Posterior cingulate gyrus (tissue), 11 donors: ENCODE measurements at places on chromosomes 13 and 19.

DNA sequence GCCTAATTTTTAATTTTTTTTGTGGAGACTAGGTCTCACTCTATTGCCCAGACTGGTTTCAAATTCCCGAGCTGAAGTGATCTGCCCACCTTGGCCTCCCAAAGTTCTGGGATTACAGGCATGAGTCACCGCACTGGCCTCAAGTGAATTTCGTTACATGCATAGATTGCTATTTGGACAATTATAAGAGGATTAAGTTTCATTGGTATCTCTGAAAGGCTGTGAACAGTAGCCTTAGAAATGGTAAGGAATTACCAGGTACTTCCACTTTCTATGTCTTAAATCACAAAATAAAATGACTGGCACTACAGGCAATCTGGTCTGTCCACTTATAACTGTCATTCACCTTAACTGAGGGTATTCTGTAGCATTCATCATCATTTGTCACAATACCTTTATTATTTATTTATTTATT, 2.9 kb upstream of the CCDC9 start:
- no peak for DNase-seq

- no peak for DNase-seq
Observed at GRCh38 chr13:40231751-40232150, 434.7 kb downstream of the FOXO1 start.

GRCh38 chr13:99417201-99418102, 83.8 kb upstream of the TM9SF2 start:
- DNase-seq: no peak

DNA sequence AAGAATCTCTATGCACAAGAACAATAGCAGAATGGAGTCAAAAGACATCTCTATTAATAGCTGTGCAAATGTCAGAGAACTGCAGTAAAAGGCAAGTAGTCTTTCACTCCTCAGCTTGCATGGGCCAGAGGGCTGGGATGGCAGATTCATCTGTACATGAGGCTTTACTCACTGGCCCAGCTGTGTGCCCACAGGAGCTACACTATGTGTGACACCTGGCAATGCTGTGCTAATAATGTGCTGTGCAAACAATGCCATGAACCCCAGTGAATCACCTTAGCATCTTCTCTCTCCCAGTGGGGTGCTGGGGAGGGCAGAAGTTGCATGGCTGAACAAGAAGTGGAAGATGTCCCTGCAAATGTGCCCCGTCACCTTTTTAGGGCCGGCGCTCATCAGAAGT, 73.1 kb downstream of the KL start:
- no peak for DNase-seq

GRCh38 chr19:49546825-49547565, 19.2 kb downstream of the RCN3 start:
- DNase-seq: no peak

DNA sequence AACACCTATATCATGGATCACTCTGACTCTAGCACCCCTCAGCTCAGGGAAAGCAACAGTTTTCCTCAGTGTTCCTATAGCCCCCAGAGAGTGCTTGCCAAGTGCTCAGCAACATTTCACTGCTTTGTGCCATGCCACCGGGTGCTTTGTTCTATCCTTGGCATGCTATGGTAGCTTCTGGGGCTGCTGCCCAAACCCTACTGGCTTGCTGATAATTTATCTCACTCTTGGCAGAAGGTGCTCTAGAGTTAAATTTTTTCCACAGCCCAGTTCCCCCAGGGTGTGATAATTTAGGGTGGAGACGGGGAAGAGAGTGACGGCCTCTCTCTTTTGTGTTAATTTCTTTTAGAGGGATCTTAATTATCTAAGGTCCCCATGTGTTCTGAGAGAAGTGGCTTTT, 12.6 kb upstream of the CSNK1A1L start:
- DNase-seq: no peak

- DNase-seq: no peak
Observed at GRCh38 chr19:6570764-6571163, 20.2 kb downstream of the CD70 start.

DNA sequence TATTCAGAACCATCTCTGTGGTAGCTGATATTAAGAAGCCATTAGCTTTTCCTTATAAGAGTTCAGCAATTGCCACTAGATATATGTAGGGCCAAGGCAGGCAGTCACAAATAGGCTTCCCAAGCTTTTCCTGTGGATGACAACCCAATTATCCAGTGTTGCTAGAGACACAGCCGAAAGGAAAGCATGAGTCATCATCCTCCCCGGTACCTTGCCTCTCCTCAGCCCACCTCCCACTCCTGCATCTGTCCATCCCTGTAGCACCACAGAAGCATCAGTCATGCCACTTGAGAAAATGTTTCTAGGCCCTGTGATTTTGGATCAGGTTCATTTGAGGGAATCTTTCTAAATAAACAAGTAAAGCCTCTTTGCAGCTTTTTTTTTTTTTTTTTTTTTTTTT, 204.3 kb downstream of the DNAJC15 start:
- DNase-seq: no peak

GRCh38 chr19:14432791-14433553, at the start of gene PKN1:
PKN1 (plus strand) TSS chr19:14433306; CDS start chr19:14433522, 216 bp downstream.
- peak; percentile 74 for DNase-seq

GRCh38 chr13:93621051-93621450, 394.4 kb downstream of the GPC6 start:
- no peak for DNase-seq

- DNase-seq: no peak
Observed at GRCh38 chr19:50393589-50393988, 9.4 kb downstream of the POLD1 start.

- DNase-seq: no peak
Observed at GRCh38 chr13:33123066-33123859, 107.0 kb downstream of the KL start.

DNA sequence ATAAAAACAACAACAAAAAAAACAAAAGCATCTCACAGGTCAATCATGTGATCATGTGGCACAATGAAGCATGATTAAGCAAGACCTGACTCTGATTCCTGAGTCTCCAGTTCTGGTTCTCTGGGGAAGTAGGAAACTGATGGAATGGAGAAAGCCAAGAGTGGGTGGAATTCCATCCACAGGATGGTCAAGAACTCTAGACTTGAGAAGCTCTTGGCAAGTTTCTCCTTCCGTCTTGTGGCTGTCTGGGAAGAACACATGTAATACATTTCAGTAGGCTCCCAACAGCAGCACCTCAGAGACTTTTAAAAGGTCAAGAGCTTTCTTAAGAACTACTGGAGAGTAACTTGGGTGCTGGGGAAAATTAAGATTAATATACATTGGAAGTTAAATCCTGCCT, 78.6 kb upstream of the TSHZ3 start:
- DNase-seq: no peak

DNA sequence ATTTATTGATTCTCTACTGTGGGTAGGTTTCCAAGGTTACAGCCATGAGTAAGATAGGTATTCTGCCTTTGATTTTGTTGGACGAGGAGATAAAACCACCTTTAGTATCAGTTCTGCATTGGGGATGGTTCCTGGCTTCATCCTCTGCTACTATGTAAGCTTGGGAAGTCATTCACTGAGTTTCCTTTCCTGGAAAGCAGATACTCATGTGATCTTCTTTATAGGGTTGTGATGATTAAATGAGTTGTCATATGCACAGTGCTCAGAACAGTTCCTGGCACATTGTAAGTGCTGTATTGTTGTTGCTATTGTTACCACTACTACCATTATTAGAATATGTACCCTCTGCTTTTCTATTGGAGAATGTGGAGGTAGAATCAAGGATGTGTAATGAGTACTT, 13.1 kb upstream of the WTIP start:
- no peak for DNase-seq

- no peak for DNase-seq
Observed at GRCh38 chr19:46482631-46483030, 11.3 kb upstream of the PNMA8A start.

DNA sequence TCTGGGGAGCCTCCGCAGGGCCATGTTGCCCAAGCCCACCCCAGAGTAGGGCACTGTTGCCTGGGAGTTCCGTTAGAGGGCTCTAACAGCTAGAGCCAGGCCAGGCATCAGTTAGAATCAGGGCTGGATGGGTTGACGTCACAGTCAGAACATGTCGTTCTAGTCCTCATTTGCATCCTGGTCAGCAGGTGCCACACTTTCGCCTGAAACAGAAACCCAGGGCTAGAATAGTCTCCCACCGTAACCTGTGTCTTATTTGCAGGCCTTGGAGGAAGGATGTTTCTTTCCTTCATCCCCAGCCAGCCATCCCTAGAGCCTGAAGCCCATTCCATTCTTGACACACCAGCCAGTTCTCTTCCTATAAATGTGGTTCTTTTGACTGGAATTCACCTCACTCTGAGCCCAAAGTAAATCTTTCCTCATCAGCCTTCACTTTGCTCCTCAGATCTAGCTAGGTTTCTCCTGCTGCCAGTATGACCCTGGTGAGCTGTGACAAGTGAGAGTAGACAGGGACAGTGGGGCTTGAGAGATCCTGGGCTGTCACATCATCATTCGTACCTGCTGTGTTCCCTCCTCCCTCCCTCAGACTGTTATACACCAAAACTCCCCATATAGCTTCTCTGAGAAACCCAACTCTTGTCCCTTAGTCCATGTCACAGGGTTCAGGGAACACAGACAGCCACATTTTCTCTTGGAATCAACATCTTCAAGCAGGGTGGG, 12.2 kb upstream of the CCDC97 start:
- no peak for DNase-seq

DNA sequence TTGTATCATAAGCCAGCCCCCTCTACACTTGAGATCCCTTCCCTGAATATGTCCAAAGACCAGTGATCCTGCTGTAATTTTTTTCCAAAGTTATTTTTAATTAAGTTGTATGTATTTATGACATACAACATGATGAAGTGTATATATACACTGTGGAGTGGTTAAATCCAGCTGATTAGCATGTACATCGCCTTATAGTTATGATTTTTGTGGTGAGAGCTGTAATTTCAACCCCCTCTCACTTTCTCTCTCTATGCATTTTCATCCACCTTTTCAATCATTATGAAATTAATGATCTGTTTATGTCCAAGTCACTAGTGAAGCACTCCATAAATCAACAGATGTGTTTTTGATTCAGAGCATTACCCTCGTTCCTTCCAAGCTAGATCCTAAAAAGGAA, 85.3 kb downstream of the KCTD12 start:
- DNase-seq: no peak

DNA sequence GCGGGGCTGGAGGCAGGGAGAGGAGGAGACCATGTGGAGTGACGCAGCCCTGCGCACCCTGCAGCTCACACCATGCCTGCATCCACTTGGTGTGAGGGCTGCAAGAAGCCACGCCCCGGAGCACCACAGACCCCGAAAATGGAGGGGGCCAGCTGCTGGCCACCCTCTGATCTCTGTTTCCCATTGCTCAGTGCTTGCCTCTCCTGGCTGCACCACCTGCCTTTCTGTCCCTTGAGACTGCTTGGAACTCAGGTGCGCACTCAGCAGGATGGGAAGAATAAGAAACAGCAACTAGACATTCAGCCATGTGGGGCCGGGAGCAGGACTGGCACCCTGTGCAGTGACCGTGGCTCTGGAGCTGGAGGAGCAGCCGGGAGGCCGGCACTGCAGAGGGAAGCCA, 64.0 kb downstream of the ANKRD10 start:
- no peak for DNase-seq

DNA sequence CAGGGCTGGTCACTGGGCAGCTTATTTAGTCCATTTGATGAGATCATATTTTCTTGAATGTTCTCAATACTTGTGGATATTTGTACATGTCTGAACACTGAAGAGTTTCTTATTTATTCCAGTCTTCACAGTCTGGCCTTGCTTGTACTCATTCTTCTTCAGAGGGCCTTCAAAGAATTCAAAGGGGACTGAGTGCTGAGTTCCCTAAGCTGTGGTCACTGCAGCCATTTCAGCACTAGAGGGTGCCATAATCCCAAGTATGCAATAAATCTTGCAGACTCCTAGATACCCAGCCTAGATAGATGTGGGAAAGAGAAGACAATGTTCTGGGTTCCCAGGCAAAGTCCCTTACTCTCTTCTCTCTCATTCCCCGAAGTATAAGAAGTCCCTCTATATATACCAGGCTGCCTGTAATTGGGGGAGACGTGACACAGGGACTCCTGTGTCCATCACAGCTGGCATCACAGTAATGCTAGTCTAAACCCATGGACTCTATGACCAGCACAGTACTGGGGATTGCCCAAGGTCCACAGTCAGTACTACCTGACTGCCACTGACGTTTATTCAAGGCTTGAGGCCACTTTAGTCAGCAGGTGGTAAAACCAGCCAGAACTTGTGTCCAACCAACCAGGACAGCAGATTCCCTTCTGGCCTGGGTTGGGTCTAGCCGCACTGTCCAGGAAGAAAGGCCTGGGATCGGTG, 8.9 kb upstream of the VN1R1 start:
- no peak for DNase-seq

- no peak for DNase-seq
Observed at GRCh38 chr13:64248371-64249065, 2832.9 kb upstream of the PCDH20 start.

DNA sequence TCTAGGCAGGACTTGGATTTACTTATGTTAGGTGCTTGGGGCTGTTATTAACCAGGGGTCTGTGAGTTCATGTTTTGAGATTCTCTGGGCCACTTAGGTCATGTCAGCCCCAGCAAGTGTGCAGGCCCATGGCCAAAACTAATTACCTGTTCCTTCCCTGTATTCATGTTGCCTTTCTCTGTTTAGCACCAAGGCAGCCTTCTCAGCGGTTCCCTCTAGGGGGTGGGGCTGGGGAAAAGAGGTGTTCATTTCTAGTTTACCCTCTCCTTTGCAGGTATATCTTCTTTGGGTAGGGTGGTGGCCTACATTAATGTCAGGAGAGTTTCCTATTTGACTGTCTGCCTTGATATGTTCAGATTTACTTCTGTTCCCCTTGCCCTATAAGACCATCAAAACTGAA, 61.7 kb downstream of the PDS5B start:
- DNase-seq: no peak

- DNase-seq: no peak
Observed at GRCh38 chr13:109206616-109207015, 577.2 kb downstream of the MYO16 start.

GRCh38 chr13:96082640-96083039, 7.3 kb upstream of the HS6ST3 start:
- no peak for DNase-seq

GRCh38 chr19:9566729-9567128, 17.6 kb downstream of the ZNF121 start:
- no peak for DNase-seq

- DNase-seq: peak; percentile 91
Observed at GRCh38 chr19:15332311-15332996, at the start of gene BRD4. BRD4 (minus strand) TSS chr19:15332539; CDS start chr19:15273099, 59,440 bp downstream.

DNA sequence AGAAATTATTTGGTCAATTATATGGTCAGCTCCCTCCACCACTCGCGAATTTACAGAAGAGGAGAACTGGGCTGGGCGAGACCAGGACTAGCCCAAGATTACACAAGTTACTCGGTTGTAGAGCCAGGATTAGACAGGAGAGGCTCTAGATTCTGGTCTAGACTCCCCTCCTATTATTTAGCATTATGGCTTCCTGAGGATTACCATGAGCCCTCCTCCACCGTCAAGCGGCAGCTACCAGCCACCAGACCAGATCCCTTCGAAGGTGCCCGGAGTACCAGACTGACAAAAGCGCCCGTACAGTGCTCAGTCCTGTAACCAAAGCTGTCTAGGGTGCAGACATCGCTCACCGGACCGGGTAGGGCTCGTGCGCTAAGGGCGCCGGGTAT, 497 bp upstream of the MLNR start:
- DNase-seq: no peak
